PC-3 (cell line): ENCODE measurements at places on chromosomes 3 and 15.

DNA sequence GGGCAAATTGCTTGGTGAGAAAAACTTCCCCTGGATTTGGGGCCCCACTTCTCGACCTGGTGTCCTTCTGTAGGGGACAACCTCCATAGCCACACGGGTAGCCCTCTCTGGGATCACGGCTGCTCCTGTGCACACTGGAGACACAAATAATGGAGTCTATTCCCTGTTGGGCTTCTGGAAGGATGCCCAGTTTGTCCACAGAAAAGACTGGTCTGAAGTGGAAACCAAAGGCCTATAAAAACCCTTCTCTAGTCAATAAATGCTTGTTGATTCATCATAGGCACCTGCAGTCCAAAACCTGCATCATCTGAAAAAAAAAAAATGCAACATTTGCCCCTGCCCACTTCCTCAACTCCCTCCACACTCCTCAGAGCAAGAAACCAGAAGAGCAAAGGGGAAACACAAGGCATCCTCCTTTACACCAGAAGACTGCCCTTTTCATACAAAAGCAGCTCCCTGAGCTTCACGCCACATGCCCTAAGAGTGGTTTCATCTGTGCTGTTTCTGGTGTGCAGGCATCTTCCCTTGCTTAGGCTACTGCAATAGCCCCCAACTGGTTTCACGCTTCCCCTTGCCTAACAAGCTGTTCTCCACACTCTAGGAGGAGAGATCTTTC, 36.3 kb downstream of the SRGAP3 start:
- peak; percentile 47 for DNase-seq

DNA sequence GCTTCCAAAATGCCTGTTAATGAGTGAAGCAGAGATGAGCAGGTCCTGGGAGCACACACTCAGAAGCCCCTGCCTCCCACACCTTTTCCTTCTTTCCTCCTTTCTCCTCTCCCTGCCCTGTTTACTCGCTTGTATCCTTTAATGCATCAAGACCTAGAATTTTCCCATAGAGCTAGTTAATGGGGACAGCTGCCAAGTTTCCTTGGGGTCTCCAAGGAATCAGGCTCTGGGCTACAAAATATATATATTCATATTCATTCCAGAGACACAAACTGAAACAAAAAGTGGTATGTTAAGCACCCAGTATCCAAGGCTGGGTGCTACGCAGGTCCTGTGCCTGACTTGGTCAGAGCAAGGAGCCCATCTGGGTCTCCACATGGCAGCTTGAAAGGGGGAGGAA, 235.6 kb downstream of the MYRIP start:
- DNase-seq, result no peak

DNA sequence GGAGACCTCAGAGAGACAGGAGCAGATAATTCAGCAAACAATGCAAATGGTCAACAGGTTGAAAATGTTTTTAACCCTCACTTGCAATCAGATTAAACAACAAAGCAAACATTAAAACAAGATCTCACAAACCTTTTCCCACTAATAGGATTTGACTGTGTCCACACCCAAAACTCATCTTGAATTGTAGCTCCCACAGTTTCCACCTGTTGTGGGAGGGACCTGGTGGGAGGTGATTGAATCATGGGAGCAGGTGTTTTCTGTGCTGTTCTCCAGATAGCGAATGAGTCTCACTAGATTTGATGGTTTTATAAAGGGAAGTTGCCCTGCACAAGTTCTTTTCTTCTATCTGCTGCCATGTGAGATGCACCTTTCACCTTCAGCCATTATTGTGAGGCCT, 1.3 kb upstream of the LYSMD4 start:
- DNase-seq, result no peak

- DNase-seq, result no peak
Measured at GRCh38 chr15:90099868-90100831, 2.1 kb downstream of the IDH2 start.

- DNase-seq, result peak; percentile 62
Measured at GRCh38 chr15:80695911-80696661, 976 bp downstream of the ABHD17C start.

DNA sequence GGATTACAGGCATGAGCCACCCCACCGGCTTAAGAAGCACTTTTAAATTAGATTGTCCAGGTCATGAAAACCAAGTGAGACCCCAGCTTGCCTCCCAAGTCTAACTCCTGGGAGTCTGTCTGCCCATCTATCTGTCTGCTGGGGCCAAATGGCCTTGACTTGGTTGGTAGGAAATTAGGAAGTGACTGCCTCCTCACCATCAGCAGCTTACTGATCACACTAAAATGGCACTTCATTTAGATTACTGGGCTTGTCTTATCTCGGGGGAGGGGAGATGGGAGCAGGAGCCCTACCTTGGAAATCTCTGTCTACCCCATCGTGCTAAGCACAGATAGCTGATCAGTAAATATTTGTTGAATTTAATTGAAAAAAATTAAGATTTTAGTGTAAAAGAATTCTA, 5.6 kb upstream of the LRRC2 start:
- DNase-seq, result no peak

- DNase-seq, result no peak
Measured at GRCh38 chr3:89955156-89955555, 847.7 kb downstream of the EPHA3 start.

DNA sequence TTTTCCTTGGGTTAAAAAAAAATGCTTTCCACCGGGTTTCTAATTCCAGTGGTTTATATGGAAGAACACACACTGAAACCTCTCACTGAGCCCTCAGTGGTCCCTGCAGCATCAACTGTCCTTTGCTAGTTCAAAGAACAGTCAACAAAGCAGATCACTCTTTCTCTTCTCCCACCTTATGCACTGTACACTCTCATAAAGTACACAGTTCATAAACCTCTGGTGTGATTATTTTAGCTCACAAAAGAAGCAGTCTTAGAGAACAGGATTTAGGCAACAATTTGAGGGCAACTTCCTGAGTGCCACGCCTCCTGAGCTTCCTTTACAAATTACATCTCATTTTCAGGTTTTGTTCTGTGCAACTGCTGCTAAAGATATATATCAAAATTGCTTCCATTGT, 728.4 kb upstream of the GOLIM4 start:
- DNase-seq, result no peak

- no peak for DNase-seq
Measured at GRCh38 chr3:194999491-194999890, 271.5 kb downstream of the XXYLT1 start.

DNA sequence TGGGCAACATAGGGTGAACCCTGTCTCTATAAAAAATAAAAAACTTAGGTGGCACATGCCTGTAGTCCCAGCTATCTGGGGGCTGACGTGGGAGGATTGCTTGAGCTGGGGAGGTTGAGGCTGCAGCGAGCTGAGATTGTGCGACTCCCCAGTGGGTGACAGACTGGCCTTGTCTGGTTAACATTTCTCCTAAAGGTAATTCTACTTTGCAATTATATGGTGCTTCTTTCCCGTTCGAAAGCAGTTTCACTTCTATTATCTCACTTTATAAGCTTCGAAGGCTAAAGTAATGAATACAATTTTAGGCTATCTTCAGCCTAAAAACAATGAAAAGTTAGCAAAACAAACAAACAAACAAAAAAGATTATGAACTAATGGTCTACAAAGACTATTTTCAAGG, 35.3 kb downstream of the COMMD2 start:
- no peak for DNase-seq

DNA sequence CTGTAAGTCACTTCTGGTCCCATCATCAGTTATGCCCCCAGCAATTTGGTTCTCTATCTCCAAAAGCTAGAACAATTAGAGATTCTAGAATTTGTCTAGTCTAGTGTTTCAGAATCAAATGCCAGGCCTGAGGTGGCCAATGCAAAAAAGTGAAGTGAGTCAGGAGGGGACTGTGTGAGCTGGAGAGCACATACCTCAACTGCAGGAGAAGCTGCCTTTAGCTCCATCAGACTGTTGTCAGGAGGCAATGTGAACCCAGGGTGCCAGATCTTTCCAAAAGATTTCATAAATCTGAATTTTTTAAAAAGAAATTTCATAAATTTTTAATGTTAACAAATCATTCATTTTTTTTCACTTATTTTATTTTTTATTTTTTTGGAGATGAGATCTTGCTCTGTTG, 80.7 kb upstream of the EOMES start:
- DNase-seq, result no peak

- no peak for DNase-seq
Measured at GRCh38 chr3:141597931-141598330, 111.1 kb downstream of the RASA2 start.

- peak; percentile 97 for DNase-seq
Measured at GRCh38 chr3:42179110-42179725, 86.8 kb downstream of the CCK start.

- no peak for DNase-seq
Measured at GRCh38 chr3:133211449-133211848, 173.3 kb downstream of the TMEM108 start.

- DNase-seq, result peak; percentile 46
Measured at GRCh38 chr3:36904641-36905040, 40.2 kb downstream of the TRANK1 start.

DNA sequence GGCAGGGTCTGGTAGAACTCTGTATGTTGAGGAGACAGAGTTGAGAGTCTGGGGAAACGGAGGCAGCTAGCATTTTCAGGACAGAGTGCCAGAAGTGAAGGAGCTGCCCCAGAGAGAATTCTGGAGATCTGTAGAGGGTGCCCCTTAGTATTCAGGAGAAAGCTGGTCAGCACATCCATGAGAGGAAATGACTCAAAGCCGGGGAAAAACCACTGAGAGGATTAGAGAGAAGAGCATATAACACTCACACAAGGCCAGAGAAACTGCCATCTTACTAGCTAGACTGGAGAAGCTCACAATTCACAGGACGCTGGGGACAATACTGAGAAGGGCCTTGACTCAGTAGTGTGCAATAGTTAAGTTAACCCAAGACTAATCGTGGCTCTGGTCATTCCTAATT, 75.7 kb upstream of the DPPA4 start:
- peak; percentile 29 for DNase-seq

- DNase-seq, result no peak
Measured at GRCh38 chr3:118000219-118000618, 1034.4 kb downstream of the IGSF11 start.

DNA sequence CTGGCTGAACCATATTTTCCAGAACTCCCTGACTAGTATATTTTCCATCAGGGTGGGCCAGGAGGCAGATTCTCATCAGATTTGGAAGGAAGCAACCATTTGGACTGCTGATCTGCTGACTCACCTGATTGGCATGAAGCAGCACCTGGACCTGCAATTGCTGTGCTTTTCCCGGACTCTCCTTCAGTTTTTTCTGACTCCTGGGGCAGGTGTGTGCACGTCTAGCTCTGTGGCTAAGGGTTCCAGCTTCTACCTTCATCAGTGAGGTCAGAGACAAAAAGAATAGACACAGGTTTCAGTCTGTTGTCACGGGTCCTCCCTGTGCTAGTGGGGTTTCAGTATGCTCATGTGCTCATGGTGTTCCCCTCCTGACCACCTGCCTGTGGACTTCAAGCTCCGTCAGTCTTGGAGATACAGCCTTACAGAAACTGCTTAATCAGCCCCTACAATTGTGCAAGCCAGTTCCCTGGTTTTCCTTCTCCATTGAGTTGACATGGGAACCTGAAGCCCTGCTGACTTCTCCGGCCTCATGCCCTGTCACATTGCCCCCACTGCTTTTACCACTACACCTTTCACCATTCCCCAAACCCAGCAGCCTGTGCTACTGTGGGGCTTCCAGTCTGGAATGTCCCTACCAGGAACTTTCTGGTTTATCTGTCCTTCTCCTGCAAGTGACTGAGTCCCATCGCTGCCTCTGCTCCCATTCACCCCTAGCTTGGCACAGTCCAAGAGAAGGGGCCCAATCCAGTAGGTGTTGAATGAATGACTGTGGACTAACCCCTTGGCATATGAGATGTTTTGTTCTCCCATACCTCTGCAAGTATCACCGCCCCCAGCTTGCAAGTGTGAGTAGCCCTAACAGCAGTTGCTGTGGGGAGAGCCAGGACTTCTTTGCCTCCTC, 31.7 kb downstream of the HMCES start:
- peak; percentile 62 for DNase-seq

DNA sequence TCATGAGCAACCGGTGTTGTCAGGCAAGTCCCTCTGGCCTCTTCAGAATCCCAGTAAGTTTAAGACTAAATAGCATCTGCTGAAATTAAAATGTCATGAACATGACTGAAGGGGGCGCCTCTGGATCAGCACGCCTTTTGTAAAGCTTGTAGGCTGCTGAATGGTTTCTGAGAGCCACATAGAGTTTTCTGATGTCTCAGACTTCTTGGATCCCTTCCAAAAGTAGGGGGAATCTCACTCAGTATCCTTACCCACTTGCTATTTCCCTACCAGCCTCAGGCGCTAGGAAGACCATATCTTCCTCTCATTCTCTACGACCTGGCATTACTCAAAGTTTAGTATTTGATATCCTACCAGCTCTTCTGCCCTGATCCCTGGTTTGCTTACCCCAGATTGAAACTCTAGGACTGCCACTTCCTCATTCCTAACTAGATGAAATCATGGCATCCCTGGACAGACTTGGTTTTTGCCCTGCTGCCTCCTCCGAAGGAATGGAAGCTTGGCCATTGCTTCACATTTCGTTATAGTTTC, 62.7 kb upstream of the CD47 start:
- peak; percentile 71 for DNase-seq

GRCh38 chr3:193822492-193823212, 229.6 kb downstream of the OPA1 start:
- DNase-seq, result no peak

GRCh38 chr15:66702787-66703539, 927 bp downstream of the SMAD6 start:
- DNase-seq, result no peak

DNA sequence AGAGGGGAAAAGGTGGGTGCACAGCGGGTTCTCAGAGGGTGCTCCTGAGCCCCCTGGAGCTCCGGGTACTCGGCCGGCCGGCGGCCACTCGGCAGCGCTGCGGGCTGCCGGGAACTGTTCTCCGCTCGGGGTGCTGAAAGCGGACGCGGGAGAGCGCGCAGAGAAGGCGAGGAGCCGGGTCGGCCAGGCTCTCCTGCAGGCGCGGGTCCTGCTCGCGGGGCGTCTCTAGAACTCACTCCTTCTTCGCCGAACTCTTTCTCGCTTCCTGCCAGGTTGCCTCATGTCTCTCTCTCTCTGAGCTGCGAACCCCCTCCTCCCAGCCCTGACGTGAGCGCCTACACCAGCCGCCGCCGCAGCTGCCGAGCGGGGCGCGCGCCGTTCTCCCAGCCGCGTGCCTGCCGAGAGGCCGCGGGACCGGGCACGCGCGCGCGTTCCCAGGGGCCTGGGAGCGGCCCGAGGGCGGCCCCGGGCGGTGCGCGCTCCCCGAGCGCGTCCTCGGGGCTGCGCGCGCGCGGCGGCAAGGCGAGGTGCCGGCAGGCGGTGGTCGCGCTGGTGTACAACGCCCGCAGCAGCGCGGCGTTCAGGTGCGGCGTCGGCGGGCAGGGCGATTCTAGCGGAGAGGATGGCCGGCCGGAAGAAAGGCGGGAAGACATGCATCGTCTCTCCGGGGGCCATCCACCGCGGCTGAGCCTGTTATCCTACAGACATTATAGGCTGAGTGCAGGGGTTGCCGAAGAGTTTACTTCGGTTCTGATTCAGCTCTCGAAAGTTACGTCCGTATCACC, at the start of gene PEX5L:
Gene PEX5L (minus strand): TSS at position 267 of the 785 bp plus-strand sequence. CDS start 338 bp downstream, outside the sequence.
- peak; percentile 77 for DNase-seq
